ENCODE measurements at places on chromosomes 4 and X.
A peak's percentile ranks its signal among the peaks of the same experiment; 100 is the strongest.

DNA sequence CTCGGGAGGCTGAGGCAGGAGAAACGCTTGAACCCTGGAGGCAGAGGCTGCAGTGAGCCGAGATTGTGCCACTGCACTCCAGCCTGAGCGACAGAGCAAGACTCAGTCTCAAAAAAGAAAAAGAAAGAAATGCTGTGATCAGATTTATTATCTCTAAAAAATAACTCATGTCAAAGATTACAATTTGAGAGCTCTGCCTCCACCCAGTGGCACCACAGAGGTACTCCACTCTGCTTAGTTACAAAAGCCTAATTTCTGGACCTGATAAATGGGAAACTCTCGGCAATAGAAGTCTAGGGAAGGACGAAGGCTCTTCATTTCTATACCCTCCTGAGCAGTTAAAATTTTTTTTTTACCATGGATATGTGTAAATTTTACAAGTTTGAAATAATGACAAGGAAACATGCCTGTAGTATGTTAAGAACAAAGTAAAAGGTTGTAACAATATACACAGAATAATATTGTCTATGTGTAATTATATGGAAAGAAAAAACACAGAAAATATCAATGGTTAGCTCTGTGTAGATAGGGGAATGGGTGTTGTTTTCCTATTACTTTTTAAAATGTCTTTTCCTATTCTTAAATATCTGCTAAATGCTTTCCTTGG, 149.8 kb downstream of the STIM2 start:
- peak; percentile 24 for DNase-seq

DNA sequence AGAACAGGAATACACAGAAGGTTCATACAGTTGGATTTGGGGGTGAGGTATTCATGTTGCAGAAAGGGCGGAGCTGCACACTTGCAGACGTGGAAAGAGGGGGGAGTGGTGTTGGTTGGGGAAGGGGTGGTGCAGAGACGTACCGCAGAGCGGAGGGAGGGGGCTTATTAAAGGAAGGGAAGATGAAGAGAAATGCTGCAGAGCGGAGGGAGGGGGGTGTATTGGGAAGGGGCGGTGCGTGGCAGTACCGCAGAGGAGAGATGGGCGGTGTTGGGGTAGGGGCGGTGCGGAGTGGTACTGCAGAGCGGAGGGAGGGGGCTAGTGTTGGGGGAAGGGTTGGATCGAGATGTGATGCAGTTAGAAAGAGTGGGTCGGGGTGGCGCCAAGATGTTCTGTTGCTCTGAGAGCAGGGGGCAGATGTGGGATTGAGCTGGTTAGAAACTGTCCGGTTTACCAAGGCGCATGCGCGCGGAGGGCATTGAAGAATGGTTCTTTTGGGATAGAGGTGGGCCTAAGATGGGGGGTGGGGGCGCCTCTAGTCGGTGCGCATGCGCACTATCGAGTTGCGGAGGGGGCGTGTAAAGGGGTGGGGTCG, 900 bp downstream of the TRO start:
- peak; percentile 82 for DNase-seq

- no peak for DNase-seq
Observed at GRCh38 chrX:14590216-14590615, 60.9 kb downstream of the GLRA2 start.

DNA sequence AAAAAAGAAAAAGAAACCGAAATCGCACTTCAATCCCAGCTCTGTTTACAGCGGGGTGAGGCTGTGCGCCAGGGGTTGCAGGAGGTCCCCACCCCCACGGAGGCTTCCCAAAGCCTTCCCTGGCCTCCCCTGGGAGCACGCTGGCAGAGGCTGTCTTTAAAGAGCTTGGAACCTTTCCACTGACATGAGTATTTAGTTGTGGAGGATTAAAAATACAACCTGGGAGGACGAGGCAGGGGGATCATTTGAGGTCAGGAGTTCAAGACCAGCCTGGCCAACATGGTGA, 69.1 kb downstream of the PPP2R2C start:
- DNase-seq, result no peak

DNA sequence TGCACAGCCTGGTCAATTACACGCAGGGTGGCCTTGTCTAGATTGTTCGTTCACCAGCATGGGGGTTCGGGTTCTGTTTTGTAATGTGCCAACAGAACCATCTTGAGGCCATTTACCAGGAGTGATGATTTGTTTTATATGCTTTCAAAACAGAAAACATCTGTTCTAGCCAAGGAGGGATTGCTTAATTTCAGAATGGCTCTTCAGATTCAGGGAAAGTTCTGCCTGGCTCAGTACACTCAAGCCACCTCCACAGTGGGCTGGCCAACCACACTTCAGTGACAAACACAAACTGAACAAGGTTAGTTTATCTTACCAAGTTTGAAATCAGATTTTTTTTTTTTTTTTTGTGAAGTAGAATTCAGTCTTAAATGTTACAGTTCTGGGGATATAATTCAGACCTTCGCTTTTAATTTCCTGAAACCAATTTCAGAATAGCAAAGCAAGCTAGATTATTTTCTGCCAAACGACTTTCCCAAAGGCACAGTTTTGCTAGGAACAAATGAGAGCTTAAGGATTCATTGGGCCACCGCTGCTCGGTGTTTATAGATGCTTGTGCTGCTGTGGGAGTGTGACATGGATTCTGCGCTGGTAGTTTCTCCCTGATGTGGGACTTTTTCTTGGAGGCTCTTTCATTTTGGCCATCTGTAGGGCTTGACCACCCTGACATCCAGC, 23.4 kb downstream of the SMS start:
- DNase-seq, result no peak

- DNase-seq, result no peak
Observed at GRCh38 chr4:180962268-180962667, 1280.9 kb upstream of the TENM3 start.
